Stimulated activated CD4-positive, alpha-beta T cell treated with anti-CD3 and anti-CD28 coated beads, TNF-alpha, amount 100 ng/mL, for 24 hours (primary cell): ENCODE measurements at places on chromosomes 7 and 10.

DNA sequence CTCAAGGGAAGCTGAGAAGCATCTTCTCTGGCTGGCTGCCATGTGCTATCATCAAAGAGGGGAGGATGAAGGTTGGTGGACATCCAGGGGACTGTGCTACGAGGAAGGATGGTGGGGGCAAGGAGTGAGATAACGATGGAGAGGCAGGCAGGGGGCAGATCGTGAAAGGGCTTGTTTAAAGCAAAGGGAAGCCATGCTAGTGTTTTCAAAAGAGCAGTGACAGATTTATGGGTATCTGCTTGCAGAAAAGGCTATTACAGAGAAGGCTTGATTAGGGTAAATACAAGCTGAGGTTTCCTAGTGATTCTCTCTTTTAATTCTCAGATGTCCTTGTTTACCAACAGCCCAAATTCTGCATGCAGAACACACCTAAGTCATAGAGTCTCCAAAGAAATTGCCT lies 88.9 kb upstream of the MKX start:
- no peak for DNase-seq

- DNase-seq, result no peak
Observed at GRCh38 chr10:75441196-75441595, 9.8 kb downstream of the LRMDA start.

GRCh38 chr7:28626624-28627262 lies 214.4 kb downstream of the CREB5 start:
- no peak for DNase-seq

DNA sequence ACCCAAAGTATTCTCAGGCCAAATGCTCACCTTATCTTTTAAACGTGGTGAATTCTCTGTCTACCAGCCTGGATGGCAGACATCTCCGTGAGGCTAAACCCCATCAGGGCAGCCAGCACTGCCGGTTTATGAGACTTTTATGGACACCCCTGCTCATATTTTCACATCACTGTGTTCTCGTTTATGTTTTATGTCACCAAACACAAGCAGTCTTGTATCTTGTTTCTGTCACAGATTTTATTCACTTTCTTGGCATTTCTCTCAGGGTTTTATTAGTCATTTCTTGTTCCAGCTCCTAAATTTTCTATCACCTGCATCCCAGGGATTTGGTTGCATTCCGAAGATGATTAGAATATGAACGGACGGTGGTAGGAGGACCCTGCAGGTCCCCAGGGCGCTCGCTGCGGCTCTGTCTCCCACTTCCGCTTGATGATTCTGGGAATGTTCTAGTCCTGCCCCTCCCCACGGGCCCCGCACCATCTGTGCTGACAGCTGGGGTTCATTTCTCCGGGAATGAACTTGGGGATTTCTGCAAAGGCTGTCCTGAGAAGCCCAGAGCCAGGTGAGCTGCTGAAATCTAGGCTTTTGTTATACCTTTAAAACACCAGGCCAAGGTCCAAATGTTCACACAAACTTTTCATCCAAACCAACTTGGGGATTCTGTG lies 217.6 kb downstream of the GFRA1 start:
- DNase-seq, result no peak

DNA sequence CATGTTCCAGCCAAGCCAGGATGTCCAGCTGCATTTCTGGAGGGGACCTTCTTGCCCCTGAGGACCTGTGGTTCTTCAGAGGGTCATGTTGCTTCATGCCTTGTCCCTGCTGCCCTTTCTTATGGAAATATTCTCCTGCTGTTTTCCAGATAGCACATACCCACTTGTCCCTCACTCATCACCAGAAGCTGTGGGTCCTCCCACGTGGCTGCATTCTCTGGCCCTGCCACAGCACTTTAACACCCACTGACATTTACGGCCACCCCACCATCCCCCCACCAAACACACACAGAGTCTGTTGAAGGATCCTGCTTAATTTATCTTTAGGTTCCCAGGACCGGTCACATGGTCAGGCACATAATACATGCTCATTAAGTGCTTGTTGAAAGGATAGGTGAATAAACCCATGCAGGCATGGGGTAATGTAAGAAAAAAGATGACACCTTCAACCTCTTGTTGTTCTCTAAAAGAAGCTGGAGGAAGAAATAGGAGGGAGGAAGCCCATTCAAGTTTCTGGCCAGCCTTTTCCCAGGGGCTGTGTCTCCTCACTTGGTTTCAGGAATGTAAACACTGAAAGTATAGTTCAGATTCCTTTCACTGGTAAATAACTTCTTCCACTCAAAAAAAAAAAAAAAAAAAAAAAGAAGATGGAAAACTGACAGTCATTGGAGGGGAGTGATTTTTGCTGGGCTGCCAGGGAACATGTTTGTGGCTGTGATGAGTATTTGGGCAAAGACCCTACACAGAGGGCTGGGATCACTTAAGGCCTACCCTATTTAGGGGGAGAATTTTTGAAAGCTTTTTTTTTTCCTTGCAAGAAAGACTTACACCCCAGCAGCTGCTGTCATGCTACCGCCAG lies 19.8 kb upstream of the BMPER start:
- no peak for DNase-seq

- no peak for DNase-seq
Observed at GRCh38 chr10:55852900-55853299, 508.2 kb downstream of the ZWINT start.

DNA sequence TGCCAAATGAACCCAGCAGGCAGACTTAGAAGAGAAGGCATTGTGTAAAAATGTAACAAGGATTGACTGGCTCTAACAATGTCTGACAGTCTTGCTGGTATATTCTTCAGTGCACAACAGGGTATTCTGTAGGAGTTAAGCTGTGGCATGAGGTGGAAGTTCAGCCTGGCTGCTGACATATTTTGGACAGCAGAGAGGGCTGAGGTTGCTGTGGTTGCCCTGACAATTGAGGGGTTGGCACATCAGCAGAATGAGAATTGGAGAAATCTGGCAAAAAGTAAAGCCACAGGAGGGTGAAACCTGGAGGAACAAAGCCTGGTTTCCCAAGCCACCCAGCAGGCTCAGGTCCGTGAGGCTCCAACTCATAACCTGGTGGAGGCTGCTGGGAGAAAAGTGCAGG lies 220.2 kb downstream of the JAZF1 start:
- no peak for DNase-seq

- DNase-seq, result no peak
Observed at GRCh38 chr10:5710859-5711258, 26.2 kb downstream of the TASOR2 start.

- no peak for DNase-seq
Observed at GRCh38 chr10:110207011-110207804, at the start of gene MXI1. TSS of gene MXI1 (plus strand) at chr10:110207605. CDS start at chr10:110207809, 204 bp downstream.

DNA sequence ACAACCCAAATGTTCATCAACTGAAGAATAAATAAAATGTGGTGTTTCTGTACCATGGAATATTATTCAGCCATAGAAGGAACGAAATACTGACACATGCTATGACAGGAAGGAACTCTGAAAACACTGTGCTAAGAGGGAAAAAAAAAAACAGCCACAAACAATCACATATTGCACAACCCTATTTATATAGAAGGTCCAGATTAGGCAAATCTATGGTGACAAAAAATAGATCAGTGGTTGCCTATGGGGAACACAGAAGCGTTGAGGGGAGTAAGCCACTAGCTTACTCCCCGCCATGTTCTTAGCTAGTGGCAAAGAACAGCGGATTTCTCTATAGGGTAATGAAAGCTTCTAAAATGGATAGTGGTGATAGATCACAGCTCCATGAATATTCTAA lies 198.4 kb downstream of the TPST1 start:
- DNase-seq, result no peak

- DNase-seq, result peak; percentile 52
Observed at GRCh38 chr10:47264797-47265281, 35.2 kb upstream of the GDF10 start.

DNA sequence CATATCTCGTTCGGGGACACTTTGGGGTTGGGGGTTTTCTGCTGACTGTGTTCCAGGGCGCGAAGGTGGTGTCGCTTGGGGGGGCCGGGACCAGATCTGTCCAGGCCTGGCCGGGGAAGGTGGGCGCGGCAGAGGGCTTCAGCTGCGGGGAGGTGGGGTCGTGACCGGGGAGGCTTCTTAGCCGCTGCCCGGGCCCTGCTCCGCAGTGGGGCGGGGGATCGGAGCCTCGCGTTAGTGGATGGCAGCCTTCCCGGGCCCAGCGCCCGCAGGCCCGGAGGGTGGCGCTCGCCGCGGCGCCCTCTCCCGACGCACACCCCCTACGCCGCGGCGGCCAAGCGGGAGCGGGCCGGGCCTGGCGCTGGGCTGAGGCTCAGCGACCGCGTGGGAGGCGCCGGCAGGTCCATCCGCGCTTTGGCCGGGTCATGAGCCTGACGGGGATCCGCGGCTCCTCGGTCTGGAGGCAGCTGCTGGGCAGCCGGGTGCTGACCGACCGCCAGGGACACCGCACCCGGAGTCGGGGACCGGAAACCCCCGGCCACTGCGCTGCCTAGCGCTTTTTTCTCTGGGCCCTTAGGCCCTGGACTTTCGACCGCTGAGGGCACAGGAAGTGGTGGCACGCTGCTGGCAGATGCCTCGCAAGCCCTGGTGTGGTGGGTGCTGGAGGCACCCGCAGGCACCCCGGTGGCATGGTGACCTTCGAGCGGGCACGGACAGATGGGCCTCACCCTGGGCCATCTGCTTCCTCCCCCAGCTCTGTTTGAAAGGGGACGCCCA lies 1.2 kb downstream of the AGAP3 start:
- DNase-seq, result no peak

DNA sequence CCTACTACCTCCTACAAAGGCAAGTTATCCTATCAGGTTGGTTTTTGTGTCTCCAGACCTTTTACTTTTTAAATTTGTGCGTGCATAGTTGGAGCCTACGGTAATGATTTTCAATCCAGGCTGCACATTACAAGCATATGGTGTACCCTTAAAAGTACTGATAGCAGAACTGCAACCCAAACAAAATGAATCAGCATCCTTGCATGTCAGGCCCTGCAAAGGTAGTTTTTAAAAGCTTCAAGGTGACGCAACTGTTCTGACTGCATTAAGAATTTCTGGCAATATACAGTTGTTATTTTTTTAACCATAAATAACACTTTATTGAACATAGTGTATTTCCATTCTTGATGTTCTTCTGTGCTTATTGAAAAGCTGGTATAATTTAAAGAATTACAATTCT lies 28.9 kb downstream of the GNAT3 start:
- DNase-seq, result no peak
